ENCODE measurements at places on chromosomes 1 and 21. TPM values are rescaled to one million over a fixed set of nuclear protein-coding genes. Genes with fewer than 3 reads are reported as not detected.
A peak's percentile ranks its signal among the peaks of the same experiment; 100 is the strongest.

Gene KCNK2
- 0.26 TPM for total RNA-seq

Gene LHX8
- not detected for total RNA-seq

Gene AIRE
- total RNA-seq: not detected

Gene ADGRL4
- total RNA-seq: 31.9 TPM

DNA sequence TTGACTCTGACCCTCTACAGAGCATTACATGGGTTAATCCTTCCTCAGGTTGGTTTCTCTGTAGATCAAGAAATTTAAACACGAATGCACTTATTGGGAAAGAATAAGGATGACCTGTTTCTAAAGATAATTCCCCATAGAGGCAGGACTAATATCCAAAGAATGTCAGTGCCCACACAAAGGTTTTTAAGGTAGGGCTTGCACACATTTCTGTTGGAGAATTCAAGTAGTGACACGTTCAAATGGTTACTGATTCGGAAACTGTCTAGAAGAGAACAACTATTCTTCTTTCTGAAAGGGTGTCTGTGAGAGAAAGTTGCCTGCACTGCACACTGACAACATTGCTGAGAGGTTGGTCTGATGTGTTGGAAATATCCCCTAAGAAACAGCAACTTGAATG is 167.3 kb downstream of the ZNF326 start:
- DNase-seq: no peak

DNA sequence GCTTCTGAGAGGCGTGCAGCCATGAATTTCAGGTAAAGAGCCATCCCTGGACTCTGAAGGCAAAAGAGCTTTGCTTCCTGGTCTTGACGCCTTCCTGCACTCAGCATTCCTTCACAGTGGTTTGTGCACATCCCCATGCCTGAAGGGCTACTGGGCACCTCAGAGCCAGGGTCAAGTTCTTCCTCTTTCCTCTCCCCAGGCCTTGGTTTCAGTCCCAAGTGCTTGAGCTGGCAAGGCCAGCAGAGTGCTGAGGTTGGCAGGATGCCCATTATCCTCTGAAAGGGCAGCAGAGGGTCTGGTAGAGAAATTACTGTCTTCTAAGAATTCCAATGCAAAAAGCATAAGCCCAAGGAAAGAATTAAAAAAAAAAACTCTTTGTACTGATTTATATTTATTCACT is 1064.9 kb downstream of the TTLL7 start:
- DNase-seq: no peak

DNA sequence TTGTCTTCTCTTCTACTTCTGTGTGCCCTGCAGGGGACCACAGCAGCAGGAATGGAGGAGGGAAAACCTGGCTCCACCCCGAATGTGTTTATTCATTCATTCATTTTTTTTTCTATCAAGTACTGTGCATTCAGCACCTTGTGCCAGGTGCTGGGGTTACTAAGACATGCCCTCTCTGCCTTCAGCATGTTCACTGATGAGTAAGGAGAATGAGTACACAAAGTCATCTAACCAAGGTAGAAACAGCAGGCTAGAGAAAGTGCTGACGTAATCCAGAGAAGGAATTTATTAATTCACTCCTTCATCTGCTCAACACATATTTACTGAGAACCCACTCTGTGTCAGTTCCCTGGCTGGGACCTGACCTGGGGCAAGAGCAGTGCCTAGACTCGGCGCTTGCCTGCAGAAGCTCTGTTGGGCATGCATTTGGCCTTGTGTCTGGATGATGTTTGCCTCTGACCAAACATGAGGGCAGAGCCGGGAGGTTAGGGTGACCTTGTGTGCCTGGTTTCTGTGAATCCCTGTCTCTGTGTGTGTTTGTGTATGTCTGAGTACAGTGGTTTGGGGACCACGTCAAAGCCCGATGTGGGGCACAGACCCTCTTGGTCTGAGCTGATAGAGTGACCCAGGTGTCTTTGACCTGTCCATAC is 3.3 kb upstream of the MYOG start:
- no peak for DNase-seq

GRCh38 chr1:28437264-28437923 is 67.9 kb downstream of the PHACTR4 start:
- no peak for DNase-seq

- DNase-seq: no peak
Observed at GRCh38 chr1:214761030-214761429, 158.0 kb downstream of the CENPF start.

GRCh38 chr1:44108241-44108640 is 10.4 kb upstream of the KLF17 start:
- no peak for DNase-seq

GRCh38 chr1:179253286-179253972 is 24.0 kb upstream of the ABL2 start:
- DNase-seq: no peak

GRCh38 chr1:52045236-52045635 is 9.8 kb downstream of the TXNDC12 start:
- DNase-seq: no peak

GRCh38 chr1:164562511-164562910 is 3.5 kb downstream of the PBX1 start:
- DNase-seq: no peak

DNA sequence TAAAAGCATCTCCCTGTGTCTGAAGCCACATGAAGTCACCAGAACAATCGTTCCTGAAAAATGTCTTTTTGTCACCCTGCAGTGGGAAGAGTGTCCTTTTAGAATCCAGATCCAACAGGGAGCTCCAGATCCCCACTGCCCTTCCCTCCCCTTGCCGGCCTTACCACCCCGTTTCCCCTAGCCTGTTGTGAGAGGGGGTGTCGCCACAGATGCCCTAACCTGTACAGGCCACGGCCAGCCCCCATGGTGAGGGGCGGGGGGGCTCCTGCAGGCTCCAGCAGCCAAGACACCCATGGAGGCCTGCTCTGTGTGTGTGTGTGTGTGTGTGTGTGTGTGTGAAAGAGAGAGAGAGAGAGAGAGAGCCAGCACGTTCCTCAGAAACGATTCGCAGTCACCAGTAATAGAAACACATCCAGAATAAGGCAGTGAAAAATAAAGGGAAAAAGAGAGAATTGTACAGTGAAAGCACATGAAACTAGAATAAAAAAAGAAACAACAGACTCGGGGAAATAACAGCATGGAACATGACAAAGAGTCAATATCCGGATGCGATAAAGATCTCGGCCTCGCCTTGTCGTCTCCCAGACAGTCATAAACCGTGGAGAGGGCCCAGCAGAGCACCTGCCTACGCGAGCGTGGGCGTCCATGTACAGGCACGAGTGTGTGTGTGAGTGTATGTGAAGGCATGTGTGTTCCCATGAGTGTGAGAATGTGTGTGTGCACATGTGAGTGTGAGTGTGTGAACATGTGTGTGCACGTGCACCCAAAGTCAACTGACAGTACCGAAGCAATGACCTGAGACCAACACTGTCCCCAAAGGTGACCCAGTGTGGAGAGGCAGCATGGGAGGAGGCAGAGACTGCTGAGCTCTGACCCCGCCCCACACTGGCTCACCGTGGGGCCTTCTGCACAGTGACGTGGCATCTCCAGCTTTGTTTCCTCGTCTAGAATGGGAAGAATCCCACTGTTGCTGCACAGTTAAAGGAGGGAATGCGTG is 303.8 kb downstream of the NPHP4 start:
- no peak for DNase-seq

DNA sequence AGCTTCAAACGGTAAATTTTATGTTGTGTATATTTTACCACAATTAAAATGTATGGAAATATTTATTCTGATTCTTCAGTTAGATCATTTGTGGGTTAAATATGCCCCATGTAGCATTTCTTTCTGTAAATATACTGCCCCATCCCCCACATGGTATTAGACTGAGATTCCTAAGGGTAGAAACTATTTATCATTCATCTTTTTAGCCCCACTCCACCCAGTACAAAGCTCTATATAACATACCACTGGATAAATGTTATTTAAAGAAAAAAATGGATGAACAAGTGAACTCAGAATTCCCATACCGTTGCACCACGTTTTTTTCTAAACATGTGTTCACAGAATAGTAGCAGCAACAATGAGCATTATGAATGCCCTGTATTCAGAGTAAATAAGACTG is 234.0 kb upstream of the IRF2BP2 start:
- DNase-seq: no peak

DNA sequence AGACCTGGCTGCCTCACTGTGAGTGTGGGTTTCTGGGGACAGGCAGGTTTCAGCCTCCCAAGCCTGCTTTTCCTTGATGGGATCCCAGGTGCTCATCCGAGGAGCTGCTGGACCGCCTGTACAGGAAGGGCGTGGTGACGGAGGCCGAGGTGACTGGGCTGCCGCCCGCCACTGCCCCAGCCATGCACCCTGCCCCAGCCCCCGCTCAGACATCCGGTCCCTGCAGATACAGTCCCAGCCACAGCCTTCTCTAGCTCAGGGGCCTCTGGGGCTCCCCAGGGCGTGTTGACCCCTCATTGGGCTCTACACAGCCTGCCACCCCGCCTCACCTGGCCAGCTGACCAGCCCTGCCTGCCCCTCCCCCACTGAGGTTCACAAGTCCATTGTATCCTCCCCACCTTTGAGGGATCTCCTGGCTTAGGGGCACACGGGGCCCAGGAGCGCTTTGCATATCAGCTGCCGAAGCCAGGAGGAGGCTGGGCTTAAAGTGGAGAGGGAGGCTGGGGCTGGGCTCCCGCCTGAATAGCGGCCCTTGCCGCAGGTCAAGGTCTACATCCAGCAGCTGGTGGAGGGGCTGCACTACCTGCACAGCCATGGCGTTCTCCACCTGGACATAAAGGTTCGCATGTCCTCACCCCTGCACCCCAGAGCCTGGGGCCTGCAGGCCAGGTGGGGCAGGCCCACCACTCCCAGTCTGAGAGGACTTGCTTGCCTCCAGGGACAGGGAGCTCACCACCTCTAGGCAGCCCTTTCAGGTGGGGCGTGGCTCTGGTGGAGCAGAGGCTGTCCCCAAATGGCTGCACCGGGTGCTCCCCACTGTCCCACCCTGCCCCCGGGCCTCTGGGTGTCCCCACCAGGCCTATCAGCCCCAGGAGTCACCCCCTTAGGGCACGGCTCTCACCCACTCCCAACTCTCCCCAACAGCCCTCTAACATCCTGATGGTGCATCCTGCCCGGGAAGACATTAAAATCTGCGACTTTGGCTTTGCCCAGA is 38.5 kb downstream of the TRIM11 start:
- DNase-seq: peak; percentile 60

GRCh38 chr1:24830680-24831272 is 85.5 kb downstream of the CLIC4 start:
- no peak for DNase-seq

DNA sequence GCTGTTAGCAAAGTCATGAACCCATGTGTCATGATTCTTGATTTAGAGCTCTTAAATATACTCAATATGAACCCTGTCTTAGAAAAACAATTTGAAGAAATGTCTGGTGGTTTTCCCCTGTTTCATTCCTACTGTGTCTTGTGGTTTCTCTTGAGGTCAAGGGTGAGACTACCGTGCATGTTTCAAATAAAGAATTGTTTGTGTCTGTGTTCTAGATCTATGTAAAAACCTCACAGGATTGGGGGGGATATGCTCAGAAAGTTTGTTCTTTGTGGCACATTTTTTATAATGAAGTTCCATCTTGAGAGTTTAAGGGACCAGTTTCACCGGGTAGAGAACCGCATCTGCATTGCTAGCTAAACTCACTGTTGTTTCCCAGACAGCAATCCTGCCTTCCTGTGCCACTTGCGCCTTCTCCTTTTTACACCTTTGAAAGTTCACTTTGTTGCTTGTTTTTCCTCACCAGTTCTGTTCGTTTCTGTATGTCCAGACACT is 30.9 kb upstream of the CACYBP start:
- DNase-seq: no peak
